ENCODE measurements at places on chromosomes 16 and 17.
A peak's percentile ranks its signal among the peaks of the same experiment; 100 is the strongest.

- DNase-seq: no peak
These were observed 53.4 kb downstream of the NF1 start for GRCh38 chr17:31148205-31148604.

GRCh38 chr16:85884808-85885463 is 14.0 kb upstream of the IRF8 start:
- DNase-seq: no peak

- no peak for DNase-seq
These were observed 11.4 kb downstream of the SCGB1C2 start for GRCh38 chr17:148757-149156.

GRCh38 chr17:32512328-32512727 is 25.5 kb downstream of the CDK5R1 start:
- no peak for DNase-seq

DNA sequence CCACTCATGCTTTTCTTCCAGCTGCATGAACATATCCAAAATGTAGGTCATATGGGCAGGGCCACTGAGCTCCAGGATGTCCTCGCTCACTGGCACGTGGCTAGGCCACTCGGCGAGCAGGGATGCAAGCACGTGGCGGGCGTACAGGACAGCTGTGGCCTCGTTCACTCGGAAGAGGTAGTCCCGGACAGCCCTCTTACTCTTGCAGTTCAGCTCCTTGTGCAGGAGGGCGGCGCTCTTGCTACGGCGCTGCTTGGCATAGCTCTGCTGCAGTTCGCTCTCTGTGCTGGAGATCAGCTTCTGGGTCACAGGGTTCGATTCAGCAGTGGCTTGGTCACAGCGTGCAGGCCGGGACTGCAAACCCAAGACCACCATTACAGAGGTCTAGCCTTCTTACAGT is 53.1 kb upstream of the ATP2A3 start:
- no peak for DNase-seq

DNA sequence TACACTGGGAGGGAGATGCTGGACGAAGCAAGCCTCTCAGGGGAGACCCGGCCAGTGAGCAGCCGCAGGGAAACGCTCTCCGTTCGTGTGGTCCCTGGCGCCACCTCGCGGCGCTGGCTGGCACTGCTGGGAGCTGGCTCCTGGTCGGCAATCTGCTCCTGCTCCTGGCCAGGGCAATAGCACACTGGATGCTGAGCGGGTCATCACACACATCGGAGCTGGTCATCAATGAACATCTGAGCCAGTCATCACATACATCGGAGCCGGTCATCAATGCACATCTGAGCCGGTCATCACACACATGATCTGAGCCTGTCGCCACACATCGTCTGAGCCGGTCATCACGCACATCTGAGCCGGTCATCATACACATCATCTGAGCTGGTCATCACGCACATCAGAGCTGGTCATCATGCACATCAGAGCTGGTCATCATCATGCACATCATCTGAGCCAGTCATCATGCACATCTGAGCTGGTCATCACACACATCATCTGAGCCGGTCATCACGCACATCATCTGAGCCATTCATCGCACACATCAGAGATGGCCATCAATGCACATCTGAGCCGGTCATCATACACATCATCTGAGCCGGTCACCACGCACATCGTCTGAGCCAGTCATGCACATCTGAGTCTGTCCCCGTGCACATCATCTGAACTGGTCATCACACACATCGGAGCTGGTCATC is 217.3 kb downstream of the RBFOX3 start:
- DNase-seq: peak; percentile 88

GRCh38 chr17:78661093-78661770 is 84.0 kb upstream of the DNAH17 start:
- no peak for DNase-seq

DNA sequence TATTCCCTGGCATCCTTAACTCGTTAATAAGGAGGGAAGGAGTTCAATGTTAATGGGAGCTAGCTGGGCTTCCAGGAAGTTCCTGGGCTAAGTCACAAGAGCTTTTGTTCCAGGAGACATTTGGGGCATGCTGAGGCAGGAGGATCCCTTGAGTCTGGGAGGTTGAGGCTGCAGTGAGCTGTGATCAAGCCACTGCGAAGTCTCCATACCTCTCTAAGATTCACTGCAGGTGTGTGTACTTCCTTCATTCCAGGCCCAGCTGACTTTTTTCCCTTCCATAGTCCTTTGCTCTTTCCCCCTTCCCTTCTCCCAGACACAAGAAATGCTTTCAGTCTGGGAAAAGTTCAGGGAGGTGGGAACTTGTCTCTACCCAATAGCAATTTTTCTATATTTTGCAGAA is 489.8 kb downstream of the NPIPA7 start:
- no peak for DNase-seq

DNA sequence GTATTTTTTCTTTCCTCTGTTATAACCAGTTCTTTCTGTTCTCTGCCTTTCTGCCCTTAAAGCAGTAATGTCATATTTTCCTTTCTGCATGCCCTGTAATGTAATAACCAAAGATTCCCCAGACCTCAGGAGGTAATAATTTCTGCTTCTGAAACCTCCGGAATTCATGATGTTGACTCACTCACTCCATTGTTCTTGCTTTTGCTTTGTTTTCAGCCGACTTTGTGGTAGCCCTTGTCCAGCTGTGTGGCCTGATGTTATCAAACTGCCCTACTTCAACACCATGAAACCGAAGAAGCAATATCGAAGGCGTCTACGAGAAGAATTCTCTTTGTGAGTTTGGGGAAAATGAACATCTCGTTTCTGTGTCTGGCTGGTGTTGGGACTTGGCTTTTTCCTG is 55.9 kb downstream of the CDK12 start:
- DNase-seq: no peak

DNA sequence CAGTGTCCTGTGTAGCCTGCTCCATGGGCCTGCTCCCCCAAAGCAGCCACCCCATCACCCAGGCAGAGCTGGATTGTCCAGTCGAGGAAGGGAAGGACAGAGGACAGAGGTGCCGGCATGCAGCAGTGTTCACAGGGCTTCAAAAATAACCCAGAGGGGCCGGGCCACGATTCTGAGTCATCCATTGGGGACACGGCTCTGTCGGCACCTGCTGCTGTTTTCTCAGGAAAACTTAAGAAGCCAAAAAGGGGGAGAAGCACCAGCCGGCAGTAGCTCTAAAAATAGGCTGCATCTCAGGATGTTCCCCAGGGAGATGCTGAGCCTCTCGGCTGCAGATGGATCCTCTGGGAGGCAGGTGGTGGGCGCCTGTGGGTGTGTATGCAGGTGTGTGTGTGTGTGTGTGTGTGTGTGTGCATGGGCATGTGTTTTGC is 1.6 kb downstream of the CA7 start:
- DNase-seq: no peak

DNA sequence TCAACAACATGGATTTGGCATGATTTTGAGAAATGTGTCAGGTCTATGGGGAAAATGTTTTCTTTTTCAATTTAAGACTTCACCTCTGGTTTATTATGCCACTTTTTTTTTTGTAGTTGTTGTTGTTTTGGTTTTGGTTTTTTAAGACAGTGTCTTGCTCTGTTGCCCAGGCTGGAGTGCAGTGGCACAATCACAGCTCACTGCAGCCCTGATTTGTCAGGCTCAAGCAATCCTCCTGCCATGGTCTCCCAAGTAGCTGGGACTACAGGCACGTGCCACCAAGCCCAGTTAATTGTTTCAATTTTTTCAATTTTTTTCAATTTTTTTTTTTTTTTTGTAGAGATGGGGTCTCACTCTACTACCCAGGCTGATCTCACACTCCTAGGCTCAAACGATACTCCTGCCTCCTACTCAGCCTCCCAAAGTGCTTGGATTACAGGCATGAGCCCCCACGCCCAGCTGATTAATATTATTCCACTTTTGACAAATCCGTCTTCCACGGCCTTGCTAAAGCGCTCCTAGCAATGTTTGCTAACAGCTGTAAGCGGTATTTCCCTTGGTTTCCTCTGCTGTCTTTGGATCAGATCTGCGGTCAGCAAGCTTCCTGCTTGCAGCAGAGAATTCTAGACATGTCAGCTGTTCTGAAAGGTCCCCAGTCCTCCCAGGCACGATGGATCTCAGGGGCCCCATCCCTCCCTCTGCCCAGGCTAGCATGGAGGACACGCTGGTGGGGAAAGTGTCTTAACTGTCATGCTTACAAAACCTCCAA is 7.0 kb upstream of the MILR1 start:
- DNase-seq: peak; percentile 40

GRCh38 chr17:40098846-40099618 is 1.4 kb downstream of the NR1D1 start:
- DNase-seq: peak; percentile 97

DNA sequence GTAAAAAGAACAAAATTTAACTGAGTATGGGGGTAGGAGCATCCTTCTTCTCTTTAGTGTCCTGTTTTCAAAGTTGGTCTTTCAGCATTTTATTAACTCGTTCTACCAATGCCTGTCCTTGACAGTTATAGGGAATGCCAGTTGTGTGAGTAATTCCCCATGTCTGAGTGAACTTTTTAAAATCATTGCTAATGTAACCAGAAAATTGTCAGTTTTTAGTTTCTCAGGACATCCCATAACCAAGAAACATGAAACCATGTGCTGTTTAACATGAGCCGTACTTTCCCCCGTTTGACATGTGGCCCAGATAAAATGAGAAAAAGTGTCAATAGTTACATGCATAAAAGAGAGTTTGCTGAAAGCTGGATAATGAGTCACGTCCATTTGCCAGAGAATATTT is 71.4 kb upstream of the ARL4D start:
- no peak for DNase-seq

DNA sequence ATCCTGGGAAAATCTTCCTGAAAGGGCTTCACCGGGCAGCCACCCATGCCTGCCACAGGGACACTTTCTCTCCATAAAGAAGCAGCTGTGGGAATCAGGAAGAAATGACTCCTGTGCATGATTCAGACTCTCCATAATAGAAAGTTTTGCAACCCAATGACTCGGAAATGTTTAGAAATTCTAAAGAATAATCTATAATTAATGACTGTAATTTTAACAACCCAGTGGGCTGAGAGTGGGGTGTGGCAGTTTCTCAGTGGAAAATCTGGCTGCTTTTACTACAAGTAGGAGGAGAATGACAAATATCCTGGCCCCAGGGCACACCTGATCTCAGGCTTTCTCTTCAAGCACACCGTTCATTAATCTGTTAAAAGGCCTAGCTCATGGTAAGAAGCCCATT is 25.7 kb downstream of the IRF8 start:
- DNase-seq: no peak

DNA sequence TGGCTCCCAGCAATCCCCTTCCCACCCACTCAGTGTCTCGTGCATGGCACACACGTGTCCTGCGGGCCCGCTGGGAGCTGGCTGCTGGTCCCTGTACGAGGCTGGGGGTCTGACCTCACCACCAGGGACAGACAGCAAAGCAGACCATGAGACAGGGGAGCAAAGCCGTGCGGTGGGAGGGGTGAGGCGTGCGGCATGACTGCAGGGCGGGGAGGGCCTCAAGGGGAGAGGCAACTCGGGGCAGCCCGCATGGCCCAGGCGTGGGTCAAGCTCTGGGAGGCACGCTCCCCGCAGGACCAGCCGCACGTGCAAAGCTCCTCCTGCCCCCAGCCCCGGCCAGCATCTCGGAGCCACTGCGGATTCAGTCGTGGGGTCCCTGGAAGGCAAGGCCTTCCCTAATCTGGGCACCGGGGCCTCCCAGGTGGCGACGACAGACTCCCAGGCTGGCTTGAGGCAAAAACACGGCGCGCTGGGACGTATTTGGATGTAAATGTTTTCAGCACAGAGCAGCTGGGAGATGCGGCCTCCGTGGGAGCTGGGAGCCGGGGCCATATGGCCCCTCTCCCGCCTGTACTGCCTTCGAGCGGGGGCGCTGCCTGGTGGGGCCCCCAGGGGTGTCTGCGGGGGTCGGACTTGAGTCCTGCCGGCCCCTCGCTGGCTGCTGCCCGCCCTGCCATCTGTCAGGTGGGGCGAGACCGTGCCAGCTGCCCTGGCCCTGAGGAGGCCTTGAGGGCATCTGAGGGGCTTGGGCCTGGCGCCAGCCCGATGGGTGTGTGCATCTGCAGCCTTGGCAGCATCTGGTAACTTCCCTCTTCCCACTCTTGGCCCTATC is 12.2 kb upstream of the CBFA2T3 start:
- DNase-seq: no peak

- no peak for DNase-seq
These were observed 391.6 kb upstream of the ASIC2 start for GRCh38 chr17:33684735-33685134.

- DNase-seq: no peak
These were observed 181.3 kb downstream of the IRF8 start for GRCh38 chr16:86080131-86080875.

- no peak for DNase-seq
These were observed 26.3 kb upstream of the ARHGAP17 start for GRCh38 chr16:25041471-25041870.

GRCh38 chr17:77444628-77444983 is 303.8 kb downstream of the SEC14L1 start:
- no peak for DNase-seq

GRCh38 chr17:57956291-57957119 is 1.3 kb upstream of the CUEDC1 start:
- DNase-seq: no peak

DNA sequence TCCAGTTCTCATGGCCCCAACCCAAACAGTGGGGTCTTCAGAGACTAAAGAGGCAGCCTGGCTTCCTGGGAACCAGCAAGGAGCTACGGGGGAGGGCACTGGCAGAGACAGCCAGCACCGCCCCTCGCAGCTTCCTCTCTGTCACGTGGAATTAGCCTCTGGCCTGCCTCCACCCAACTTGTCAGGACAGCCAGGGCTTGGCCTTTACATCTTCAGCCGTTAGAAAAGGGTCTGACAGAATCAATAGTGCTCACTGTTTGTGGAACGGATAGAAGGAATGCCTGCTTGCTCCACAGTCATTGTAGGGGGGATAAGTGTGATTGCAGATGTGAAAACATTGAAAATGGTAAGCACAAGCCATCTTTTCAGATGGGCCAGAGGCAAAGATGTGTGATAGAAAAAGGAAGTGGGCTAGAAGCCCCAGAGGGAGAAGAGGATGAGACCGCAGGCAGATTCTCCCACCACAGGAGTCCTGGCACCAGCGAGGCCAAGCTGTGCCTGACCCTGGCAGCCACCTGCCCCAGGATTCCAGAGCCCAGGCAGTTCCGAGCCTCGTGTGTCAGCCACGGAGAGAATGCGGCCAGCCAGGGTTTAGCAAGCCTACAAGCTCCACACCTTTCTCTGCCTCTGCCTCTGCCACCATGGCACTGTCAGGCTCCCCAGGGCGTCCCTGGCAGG is 18.6 kb downstream of the GRIN2C start:
- no peak for DNase-seq

DNA sequence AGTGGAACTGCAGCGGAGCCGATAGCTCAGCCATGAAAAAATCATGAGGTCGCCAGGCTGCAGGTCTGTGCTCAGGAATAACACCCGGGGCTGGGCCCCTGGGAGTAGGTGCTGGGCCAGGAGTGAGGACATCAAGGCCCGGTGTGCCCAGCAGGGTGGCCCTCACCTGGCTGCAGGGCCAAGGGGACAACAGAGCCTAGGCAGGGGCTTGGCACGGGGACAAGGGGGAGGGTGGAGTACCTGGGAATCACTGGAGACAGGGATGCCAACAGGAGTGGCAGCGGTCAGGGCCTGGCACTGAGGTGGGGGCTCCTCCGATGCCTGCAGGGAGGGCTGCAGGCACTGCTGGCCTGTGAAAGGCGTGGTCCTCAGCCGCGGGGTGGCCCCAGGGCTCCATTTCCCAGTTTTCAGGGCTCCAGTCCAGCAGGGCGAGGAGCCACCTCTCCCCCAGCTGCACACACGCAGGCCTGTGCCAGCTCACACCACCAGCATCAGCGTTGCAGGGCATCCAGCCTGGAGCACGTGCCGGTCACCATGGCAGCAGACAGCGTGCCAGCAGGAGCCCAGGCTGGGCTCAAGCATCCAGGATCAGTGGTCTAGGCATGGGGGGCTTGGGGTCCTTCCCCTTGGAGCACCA is 4.7 kb upstream of the FSCN2 start:
- DNase-seq: no peak

Measured in HTR-8/SVneo (cell line).